Kidney (tissue), 22 donors: ENCODE measurements at places on chromosomes 7 and 10. TPM values are rescaled to one million over a fixed set of nuclear protein-coding genes. Genes with fewer than 3 reads are reported as not detected.

ZNF804B gene
- not detected for polyA plus RNA-seq

STOX1 gene
- 1.5 TPM for polyA plus RNA-seq

CALHM3 gene
- not detected for polyA plus RNA-seq

ABCC2 gene
- polyA plus RNA-seq: 15.4 TPM

TMEM140 gene
- polyA plus RNA-seq: 28.2 TPM

SLC29A4 gene
- 6.8 TPM for polyA plus RNA-seq

DGKB gene
- 0.26 TPM for polyA plus RNA-seq
